ENCODE measurements at places on chromosomes 6 and 20. TPM values are rescaled to one million over a fixed set of nuclear protein-coding genes. Genes with fewer than 3 reads are reported as not detected.

DNA sequence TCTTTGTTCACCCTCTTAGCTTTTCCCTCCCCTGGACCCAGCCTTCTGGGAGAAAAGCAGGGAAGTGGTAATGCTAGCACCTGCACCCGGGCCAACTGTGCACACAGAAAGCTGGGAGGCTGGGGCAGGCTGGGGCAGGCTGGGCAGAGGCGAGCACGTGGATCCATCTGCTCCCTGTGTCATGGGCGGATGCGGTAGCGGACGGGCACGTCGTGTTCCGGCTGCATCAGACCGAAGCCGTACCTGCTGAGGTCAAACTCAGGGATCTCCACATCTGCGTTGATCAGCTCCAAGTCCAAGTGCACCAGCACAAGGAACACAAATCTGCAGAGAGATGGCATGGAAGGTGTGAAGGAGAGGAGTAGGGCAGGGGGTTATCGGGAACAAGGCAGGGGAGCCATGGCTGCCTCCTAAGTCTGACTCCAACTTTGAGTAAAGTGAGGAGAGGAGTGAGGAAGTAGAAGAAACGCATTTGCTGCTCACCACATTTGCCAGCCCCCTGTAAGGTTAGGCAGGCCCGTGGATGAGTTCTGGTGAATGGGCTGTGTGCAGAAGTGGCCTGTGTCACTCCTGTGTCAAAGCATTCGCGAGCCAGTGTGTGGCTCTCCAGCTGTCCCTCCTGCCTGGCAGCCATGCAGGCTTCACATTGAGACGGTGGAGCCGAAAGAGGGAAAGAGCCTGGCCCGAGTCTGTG, 25.4 kb upstream of the KCNB1 start:
- DNase-seq = no peak

GRCh38 chr20:24682496-24682985, 213.1 kb downstream of the SYNDIG1 start:
- no peak for DNase-seq

DNA sequence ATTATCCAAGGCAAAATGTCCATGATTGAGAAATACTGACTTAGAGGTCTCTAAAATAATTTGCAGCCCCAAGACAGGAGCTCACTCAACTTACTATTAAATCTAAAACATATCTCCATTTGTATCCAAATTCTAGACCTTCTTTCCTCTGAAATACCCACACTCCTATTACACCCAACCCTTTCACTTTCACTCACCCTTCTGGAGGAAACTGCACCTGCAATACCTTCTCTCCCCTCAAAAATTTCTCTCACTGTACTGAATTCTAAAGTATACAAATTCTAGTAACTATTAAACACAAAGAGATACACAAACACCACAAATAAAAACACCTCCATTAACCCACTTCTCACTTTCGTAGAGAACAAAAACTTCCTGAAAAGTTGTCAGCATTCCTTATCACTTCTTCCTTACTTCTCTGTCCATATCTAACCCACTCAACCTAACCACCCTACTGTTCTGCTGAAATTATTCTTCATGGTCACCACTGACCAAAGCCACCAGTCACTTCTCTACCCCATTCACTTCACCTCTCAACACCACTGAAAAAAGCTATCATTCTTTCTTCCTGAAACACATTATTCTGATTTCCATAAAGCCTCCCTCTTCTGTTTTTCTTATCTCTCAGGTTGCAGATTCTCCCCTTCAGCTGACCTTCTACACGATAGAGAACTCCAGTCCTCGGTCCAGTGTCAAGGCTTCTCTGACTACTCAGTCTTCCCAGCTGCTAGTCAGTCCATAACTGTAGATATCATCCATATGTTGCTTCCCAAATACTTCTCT, 12.0 kb downstream of the LMBRD1 start:
- no peak for DNase-seq

- DNase-seq = no peak
Observed at GRCh38 chr6:16659466-16660156, 101.6 kb downstream of the ATXN1 start.

GRCh38 chr6:109662192-109662591, 28.8 kb downstream of the AK9 start:
- no peak for DNase-seq

GRCh38 chr20:16533502-16533901, 39.7 kb downstream of the KIF16B start:
- no peak for DNase-seq

DNA sequence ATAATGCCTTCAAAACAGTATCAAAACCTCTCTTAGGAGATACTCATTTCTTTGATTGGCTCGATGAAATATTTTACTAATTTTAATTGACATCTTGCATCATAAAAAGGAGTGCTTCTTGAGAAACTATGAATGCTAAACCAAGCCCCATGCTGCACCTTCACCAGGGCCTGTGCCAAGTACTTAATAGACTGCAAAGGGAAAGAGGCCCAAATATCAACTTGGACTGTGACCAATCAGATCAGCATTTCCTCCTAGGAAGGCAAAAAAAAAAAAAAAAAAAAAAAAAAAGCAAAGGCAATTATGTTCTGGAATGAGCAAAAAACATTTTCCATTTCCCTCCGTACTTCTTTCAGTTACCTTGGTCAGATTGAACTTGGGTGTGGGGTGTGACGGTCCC, 253.0 kb upstream of the SOX4 start:
- DNase-seq = no peak

GRCh38 chr6:45801471-45802289, 214.0 kb downstream of the CLIC5 start:
- no peak for DNase-seq

DNA sequence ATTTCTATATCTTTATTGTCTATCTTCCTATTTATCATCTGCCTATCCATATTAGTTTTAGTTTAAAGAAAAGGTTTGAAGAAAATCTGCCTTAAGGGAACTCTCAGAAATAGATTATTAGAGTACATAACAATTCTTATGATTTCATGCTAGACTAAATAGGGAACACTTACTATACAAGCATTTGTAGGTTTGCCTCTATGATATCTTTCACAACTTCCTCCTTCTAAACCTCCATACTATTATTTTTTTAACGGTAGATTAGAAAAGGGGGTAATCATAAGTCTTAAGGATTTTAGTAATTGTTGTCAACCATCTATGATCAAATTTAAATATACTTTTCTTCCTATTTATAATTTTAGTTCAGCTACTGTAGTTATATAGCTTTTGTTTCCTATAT, 11.6 kb upstream of the DSE start:
- no peak for DNase-seq

GRCh38 chr20:56392881-56393482, 537 bp downstream of the CSTF1 start:
- DNase-seq = no peak

The SERINC1 gene
- 84.3 TPM for total RNA-seq

GRCh38 chr6:4381381-4381780, 246.0 kb upstream of the ECI2 start:
- peak; percentile 16 for DNase-seq

The SLC35D3 gene
- not detected for total RNA-seq

DNA sequence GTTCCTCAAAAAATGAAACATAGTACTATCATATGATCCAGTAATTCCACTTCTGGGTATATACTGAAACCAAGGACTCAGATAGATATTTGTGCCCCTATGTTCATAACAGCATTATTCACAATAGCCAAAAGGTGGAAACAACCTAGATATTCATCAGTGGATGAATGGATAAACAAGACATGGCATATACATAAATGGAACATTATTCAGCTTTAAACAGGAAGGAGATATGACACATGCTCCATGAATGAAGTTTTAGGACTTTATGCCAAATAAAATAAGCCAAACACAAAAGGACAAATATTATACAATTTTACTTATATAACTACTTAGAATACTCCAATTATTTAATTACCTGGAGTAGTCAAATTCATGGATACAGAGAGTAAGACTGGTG, 16.4 kb downstream of the PLCB1 start:
- DNase-seq = no peak

DNA sequence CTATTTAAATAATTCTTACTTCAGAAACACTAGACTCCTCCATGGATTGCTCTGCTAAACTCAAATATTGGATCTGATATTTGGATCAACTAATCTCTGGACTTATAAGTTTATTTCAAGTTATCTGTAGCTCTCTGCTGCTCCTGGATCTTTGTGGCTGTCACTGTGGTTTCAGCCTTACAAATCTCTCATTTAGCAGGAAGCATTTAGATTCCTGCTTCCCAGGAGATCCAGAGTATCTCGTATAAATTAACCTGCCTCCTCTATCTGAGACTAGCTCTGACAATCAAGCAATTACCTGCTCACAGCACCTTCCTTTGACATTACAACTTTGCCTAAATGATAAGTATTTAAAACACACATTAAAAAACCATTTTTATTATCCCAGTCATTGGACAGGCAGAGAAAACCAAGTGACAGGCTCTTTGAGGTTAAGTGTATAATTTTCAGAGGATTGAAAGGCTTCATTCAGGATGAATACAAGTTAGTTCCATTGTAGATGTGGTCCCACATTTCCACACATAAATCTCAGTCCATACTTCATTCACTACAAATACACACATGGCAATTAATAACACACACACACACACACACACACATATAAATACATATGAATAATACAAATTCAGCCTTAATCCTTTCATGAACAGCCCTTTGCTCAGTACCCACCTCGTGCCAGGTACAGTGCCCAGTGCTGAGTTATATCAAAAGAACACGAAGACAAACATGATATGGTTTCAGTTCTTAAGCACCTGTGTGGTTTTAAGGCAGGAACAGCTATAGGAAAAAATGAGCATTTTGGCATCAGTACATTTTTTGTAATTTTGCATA, 55.5 kb upstream of the PLCB1 start:
- DNase-seq = no peak

Measured in body of pancreas (tissue), 4 donors.